NCI-H345 (cell line): ENCODE measurements at places on chromosomes 13 and 19.

GRCh38 chr13:95902741-95903140 is 150.5 kb downstream of the UGGT2 start:
- no peak for DNase-seq

- no peak for DNase-seq
Observed at GRCh38 chr13:81140675-81141074, 799.7 kb upstream of the SPRY2 start.

DNA sequence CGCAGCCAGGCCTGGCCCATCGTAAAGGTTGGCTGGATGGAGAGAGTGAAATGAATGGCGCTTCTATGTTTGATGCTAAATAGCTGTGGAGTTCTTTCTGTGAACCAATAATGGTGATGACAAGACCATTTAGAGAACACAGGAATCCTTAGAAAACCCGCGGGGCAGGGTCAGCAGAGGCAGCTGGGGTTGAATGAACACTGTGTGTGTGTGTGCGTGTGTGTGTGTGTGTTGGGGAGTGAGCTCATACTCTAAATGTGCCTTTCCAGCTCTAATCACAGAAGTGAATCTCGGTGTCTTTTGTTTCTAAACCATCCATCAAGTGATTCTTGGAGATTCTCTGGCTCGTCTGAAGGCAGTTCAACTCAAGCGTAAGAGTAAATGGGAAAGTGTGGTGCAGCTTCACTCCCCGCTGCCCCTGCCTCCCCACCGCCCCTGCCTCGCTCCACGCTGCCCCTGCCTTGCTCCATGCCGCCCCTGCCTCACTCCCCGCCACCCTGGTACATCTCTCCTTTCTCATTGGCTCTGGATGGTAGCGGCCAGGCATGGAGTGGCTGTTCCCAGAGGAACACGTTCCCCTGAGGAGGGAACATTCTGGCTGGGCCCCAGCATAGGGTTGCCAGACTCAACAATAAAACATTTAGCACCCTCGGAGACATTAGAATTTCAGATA is 21.2 kb downstream of the TMPRSS9 start:
- no peak for DNase-seq

- DNase-seq: no peak
Observed at GRCh38 chr13:20016649-20017364, 58.3 kb downstream of the ZMYM2 start.

- no peak for DNase-seq
Observed at GRCh38 chr19:45472563-45473366, 5.0 kb downstream of the FOSB start.

DNA sequence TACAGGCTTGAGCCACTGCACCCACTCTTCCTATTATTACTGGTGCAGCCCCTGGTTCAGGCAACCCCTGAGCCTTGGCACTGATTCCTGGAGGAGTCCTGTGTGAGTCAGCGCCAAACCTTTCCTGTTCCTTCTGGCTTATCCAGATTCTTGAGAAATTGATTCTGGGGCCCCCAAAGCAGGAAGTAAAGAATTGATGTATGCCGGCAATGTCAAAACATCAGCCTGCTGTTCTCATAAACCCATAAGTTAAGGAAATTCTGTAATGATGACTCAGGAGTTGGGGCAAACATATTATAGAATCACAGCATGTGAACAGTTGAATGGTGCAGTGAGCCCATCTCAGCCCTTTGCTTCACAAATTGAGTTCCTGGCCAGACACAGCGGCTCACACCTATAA is 1.4 kb upstream of the OR7G3 start:
- DNase-seq: no peak

DNA sequence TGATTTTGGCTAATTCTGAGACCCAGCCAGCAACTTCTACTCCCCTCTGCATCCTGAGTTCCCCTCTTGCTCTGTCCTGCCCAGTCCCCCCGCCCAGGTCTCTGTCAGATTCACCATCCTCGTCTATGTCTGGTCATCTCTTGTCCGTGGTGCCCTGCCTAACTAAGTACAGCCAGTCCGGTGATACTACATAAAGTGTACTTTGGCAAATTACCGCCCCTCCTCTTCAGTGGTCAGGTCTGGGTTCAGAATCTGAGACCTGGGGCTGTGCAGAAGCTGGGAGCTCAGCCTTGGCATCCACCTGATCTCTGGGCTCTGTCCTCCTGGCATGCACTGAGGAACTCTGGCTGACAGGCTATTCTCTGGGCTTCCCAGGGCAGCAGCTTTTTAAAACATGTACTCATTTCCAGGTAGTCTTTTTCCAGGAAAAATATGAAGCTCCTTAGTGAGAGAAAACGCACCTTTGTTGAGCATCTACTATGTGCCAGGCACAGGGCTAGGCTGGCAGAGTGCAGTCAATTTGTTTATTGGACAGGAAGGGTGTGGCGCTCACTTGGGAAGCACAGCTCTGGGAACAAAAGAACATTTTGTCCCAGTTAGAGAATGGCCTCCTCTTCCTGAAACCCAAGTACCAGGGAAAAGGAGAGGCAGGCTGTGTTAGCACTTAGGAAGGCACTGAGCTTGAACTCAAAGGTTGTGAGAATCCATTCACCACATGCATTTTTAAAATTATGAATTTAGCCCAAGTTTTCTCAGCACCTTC is 88.9 kb downstream of the TSHZ3 start:
- DNase-seq: no peak

GRCh38 chr19:3653865-3654513 is 27.4 kb upstream of the CACTIN start:
- no peak for DNase-seq

DNA sequence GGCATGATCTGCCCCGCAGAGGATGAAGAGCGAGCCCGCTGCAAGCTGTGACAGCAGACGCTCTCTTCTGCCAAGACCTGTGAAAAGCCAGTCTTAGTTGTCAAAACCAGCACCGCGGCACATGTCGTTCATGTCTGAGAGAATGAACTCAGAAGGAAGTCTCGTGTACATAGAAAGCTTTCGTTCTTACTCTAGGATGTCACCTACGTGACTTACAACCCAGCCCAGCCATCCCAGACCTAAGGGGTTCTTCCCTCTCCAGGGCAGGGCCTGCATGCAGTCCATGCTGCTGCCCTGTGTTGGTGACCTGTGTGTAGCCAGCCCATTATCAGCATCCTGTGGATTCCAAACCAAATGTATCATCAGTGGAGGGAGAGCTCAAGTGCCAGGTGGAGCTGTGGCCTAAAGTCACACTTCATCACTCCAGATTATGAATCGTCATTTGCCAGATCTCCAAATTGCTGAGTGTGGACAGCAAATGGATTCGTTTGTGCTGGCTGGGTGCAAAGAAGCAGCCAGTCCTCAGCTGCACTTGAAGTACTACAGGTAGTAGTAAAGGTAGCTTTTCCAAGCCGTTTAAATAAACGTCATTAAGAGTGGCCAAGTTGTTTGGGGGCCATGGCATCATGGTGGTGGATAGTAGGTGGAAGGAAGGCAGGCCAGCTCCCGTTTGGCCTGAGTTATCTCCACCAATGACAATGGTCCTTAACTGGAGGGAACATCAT is 73.9 kb upstream of the GPR183 start:
- DNase-seq: no peak

DNA sequence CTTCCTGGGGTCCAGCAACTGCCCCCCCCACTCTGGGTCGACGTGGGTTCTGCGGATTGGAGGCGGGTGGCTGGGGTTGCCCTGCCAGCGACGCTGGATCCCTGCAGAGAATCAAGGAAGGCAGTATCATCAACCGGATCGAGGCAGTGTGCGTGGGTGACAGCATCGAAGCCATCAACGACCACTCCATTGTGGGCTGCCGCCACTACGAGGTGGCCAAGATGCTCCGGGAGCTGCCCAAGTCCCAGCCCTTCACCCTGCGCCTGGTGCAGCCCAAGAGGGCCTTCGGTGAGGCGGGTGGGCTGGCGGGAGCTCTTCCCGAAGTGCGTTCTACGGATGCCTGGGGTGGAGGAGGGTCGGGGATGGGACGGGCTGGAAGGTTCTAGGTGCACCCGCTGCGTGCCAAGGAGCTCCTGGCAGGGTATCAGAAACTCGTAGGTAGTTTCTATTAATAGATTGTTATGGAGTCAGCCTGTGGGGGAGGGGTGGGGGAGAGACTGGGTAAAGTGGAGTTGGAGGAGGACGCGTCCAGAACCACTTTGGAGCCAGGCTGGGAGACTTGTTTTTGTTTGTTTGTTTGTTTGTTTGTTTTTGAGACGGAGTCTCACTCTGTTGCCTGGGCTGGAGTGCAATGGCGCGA is 1.5 kb downstream of the GIPC3 start:
- DNase-seq: no peak

GRCh38 chr13:97621025-97621424 is 187.1 kb downstream of the RAP2A start:
- no peak for DNase-seq

- no peak for DNase-seq
Observed at GRCh38 chr13:113877149-113877990, 13.5 kb upstream of the GAS6 start.

DNA sequence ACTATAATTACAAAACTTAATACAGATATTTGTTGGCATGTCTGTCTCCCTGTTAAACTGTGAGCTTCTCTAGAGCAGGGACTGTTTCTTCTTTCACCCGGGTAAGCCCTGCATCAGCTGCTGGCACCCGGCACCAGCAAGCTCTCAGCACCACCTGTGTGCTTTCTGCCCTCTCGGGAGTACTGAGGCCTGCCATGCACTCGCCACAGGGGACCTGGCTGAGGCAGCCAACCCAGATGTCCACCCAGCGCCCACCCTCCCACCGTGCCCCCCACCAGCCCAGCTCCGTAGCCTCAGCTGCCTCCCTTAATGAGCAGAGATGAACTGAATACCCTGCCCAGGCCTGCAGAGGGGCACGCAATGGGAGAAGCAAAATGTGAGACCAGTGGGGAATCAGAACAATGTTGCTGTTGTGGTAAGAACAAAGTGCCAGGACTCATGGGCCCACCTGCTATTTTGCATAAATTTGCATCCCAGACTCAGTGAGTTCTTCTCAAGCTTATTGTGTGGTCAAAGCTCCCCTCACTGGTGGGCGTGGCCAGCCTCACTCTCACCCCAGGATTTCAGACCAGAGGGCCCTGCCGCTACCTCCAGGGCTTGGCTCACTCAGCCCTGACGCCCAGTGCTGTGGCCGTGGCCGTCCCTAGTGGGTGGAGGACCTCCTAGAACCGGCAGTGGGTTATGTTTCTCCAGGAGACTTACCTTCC is 14.6 kb upstream of the SERPINE3 start:
- no peak for DNase-seq

- no peak for DNase-seq
Observed at GRCh38 chr13:113499936-113500335, 9.4 kb upstream of the DCUN1D2 start.

- no peak for DNase-seq
Observed at GRCh38 chr13:50170447-50171037, 155.3 kb downstream of the KCNRG start.

- no peak for DNase-seq
Observed at GRCh38 chr19:54268936-54269335, 11.9 kb upstream of the LILRB5 start.

DNA sequence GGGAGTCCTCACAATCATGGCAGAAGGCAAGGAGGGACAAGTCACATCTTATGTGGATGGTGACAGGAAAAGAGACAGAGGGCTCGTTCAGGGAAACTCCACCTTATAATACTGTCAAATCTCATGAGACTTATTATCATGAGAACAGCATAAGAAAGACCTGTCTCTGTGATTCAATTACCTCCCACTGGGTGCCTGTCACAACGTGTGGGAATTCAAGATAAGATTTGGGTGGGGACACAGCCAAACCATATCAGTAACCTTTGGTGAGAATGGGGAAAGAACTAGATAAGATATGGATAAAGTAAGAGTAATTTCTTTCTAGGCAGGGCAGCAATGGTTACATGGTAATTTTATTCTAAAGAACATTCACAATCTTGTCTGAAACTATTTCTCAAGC is 344.9 kb upstream of the KLF12 start:
- no peak for DNase-seq

- DNase-seq: no peak
Observed at GRCh38 chr19:13060233-13060963, 42.3 kb downstream of the LYL1 start.

DNA sequence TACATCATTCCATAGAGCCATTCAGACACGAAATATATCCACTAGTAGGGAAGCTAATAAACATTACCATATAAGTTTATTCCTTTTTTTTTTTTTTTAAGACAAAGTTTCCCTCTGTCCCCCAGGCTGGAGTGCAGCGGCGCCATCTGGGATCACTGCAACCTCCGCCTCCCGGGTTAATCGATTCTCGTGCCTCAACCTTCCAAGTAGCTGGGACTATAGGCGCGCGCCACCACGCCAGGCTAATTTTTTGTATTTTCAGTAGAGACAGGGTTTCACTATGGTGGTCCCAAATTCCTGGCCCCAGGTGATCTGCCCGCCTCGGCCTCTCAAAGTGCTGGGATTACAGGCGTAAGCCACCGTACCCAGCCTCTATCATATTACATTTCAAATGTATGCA is 612 bp upstream of the ZNF154 start:
- no peak for DNase-seq

DNA sequence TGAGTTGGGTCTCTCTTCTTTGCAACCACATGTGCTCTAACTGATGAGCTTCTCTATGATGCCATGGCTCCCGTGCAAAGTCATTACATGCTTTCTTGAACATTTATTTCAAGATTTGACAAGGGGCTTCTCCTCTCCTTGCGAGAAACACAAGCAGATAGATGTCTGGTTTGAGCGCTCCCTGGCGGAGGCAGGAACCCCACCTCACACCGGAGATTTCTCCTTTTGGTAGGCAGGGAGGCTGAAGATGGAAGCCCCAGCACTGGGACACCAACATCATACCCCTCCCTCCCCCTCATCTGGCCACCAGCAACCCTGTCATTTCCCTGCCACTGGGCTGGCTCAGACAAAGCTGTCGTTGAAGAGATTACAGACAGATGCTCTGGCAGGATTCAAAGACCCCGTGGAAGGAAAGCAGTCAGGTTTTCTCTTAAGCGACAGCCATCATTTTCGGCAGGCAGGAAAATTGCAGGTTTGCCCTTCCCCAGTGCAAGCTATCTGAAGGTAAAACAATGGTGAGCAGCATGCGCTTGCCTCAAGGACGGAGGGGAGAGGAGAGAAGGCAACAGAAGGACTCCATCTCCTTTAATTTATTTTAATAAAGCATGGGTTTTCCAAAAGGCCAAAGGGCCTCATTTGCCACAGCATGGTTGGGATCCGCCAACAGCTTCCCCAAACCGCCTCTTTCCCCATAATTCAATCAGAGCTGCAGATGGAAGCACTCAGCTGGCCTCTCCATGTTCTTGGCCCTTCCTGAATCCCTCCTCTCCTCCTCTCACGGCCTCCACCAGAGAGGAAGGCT is 344.1 kb upstream of the TSHZ3 start:
- DNase-seq: no peak

- DNase-seq: peak; percentile 52
Observed at GRCh38 chr19:44951179-44952159, 3.7 kb upstream of the CLPTM1 start.

DNA sequence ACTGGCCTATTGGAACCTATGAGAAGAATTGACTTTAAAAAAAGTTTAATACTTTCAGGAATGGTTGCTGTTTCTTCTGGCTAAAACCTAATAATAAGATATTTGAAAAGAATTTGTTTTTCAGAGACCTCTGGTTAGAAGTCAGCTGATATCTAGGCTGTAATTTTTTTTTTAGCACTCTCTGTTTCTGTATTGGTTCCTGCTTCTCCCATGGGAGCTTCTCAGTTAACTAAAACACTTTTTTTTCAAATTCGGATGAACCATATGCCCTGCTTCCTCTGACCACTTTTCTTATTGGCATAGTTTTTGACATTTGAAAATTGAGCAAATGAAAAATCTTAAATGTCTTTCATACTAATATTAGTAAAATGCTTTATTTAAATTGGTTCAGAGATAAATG is 163.5 kb upstream of the SLC10A2 start:
- DNase-seq: no peak

GRCh38 chr19:8224394-8225145 is 15.4 kb downstream of the CERS4 start:
- DNase-seq: no peak

- DNase-seq: no peak
Observed at GRCh38 chr13:34884366-34884765, 57.7 kb upstream of the NBEA start.
